Retinal pigment epithelial cell (primary cell): ENCODE measurements at places on chromosomes 16 and 17.

GRCh38 chr17:36609498-36609862 lies 8.1 kb downstream of the MRM1 start:
- DNase-seq = no peak

DNA sequence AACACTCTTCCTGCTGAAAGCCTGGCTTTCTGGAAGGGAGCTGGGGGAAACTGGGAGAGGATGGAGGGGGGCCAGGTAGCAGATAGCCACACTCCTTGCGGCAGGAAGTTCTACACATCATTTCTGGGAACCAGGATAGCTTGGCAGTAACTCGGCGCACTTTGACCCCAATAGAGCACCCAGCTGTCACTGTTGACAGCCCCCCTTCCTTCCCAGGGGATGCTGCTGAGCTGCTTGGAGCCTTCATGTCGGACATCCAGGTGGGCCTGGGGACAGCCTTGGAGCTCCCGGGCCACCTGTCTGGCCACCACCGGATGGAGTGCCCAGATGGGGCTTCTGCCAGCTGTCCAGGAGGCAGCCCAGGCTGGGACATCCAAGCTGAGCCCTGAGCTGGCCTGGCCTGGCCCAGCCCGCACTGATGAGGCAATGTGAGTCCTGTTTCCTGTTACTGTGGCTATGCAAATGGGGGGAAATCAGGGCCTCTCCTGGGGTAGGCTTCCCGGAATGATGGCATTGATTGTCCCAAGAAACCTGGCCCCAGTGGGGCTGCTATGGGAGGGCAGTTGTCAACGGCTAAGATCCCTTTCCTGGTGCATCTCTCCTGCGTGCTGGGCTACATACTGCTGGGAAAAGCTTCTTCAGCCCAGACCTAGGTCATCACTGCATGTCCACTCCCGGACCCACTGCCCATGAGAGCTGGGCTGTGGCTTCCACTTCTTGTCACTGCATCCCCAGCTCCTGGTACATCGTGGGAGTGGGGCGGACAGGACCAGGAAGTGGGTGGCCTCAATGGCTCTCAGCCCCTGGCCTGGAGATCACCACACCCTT lies 50.0 kb downstream of the SOCS1 start:
- no peak for DNase-seq

DNA sequence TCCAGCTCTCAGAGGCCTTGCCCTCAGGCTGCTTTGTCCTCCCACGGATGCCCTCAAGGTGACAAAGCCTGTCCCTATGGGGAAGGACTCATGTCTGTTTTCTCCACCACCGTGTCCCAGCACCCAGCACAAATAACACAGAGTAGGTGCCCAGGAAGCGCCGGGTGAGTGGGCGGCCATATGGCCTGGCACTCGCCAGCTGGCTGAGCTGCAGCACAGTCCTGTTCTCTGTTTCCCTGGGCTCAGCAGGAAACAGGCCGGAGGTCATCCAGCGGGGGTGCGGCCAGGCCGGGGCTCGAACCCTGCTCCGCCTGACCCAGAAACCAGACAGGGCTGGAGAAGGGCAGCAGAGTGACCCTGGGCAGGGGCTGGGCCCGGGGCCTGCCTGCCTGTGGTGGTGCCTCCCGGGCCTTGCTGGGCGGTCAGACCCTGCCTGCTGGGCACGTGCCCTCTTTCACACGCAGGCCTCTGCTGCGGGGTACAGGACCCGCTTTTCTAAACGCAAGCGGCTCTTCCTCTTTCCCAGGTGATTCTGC lies 139.0 kb upstream of the CIBAR2 start:
- DNase-seq = no peak

- DNase-seq = no peak
These were observed 43.9 kb downstream of the TMEM186 start for GRCh38 chr16:8753416-8754054.

DNA sequence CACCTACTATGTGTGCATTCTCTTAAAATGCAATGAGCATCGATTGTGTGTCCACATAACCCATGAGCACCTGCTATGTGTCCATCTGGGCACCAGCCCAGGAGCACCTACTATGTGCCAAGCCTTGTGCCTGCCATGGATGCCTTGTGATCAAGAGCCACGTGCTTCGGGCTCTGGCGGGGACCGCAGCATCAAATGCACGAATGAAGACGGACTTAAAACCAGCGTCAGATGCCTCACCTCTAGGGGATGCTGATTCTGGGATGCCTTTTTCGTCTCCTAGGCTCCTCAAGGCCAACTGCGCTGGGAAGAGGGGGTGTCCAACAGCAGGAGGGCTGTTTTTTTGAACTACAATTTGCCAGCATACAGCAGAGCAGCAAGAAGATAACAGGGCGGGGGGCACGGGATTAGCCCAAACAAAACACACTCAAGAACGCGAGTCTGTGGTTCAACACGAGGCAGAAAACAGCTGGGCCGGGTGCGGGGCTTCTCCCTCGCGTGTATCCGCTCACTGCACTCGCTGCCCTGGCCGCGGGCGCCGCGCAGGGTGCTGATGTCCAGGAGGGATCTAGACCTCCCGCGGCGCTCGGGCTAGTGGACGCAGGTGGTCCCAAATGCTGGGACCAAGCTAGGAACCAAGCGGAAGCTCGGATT lies 1.2 kb upstream of the GLIS2 start:
- no peak for DNase-seq

GRCh38 chr16:49838441-49839016 lies 17.4 kb downstream of the ZNF423 start:
- DNase-seq = no peak

- no peak for DNase-seq
These were observed 39.1 kb downstream of the CPNE2 start for GRCh38 chr16:57131351-57131970.

- no peak for DNase-seq
These were observed 24.7 kb downstream of the ZZEF1 start for GRCh38 chr17:4118015-4118743.

DNA sequence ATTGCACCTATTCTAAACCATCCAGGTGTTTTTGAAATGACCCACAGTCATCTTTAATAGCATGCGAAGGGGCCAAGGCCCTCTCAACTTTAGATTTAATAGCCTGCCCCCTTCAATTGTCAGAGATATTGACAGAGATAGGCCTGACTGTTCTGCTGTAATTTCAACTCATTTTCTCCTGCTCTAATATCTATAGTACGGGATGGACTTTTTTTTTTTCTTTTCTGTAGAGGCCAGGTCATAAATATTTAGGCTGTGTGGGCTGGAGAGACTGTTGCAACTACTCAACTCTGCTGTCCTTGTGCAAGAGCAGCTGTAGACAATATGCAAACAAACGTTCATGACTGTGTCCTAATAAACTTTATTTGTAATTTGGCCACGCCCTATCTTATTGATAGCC lies 24.7 kb upstream of the KRT20 start:
- no peak for DNase-seq

- DNase-seq = no peak
These were observed 52.7 kb upstream of the ZNF469 start for GRCh38 chr16:88329726-88330700.

- DNase-seq = peak; percentile 40
These were observed 51.3 kb downstream of the FTO start for GRCh38 chr16:53755026-53755910.

DNA sequence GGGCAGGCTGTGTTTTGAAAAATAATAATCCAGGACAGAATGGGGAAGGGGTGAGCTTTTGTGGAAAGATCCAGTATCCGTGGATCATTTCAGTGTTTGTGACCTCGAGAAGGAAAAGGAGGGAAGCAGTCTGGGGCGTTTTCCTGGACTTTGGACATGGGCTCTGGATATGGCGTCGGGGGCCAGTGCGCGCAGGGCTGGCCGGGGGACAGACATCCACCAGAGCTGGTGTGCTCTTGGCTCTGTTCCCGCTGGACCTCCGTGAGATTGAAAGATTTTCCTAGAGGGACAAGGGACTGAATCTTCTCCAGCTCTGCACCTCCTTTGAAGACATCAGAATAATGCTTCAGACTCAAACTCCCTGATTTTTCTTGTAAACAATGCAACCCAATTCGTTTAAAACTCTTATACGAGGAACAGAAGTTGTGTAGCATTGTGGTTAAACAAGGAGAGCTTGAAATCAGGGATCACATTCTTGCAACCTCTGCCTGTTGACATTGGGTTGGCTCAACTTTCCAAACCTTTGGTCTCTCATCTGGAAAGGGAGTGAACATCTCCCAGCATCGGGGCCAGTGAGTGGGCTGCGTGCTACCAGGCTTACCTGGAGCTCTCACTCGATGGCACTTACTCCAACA lies 75.9 kb downstream of the C16orf95 start:
- no peak for DNase-seq

DNA sequence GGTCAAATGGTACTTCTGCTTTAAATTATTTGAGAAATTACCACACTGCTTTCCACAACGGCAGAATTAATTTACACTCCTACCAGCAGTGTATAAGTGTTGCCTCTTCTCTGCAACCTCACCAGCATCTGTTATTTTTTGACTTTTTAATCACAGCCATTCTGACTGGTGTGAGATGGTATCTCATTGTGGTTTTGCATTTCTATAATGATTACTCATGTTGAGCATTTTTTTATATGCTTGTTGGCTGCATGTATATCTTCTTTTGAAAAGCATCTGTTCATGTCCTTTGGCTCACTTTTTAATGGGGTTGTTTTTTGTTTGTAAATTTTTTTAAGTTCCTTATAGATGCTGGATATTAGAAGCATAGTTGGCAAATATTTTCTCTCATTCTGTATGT lies 446.7 kb downstream of the PMP22 start:
- no peak for DNase-seq

DNA sequence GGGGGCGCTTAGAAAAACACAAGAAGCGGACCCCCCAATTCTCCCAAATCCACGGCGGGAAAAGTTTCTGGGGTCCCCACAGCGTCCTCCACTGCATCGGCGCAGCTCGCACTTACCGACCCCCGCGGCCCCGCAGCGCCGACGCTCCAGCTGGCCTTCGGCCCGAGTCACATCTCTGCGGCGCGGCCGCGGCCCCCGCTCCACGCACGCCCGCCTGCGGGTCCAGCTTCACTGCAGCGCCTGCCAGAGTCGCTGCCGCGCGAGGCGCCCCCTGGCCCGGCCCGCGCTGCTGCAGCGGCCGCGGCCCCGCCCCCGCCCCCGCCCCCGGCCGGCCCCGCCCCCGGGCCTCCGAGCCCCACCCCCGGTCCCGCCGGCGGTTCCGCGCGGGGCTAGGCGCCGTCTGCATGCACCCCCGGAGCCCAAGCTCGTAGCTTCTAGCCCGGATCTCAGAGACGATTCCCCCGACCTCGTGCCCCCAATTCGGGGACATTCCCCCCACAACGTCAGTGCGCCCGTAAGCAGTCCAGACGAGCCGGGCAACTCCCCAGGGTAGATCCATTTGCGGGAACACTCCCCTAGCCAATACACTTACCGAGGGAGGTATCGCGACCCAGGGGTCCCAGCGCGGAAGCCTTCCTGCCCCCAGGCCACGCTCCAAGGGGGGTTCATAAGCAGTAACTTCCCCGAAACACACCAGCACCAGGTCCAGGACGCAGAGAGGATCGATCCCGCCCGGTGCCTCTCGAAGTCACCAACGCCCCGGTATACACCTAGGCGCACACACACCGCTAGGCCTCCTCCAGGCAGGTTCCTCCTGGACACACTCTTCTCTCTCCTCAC lies at the start of gene GPRC5B:
TSS of gene GPRC5B (minus strand) at position 238 of the 840 bp plus-strand sequence. CDS start 12,003 bp downstream, outside the sequence.
- no peak for DNase-seq

- DNase-seq = no peak
These were observed 16.0 kb downstream of the CAPN15 start for GRCh38 chr16:543301-544164.

GRCh38 chr17:49201481-49201927 lies 8.9 kb downstream of the GNGT2 start:
- no peak for DNase-seq

GRCh38 chr16:24035127-24035842 lies 199.5 kb downstream of the PRKCB start:
- DNase-seq = no peak

DNA sequence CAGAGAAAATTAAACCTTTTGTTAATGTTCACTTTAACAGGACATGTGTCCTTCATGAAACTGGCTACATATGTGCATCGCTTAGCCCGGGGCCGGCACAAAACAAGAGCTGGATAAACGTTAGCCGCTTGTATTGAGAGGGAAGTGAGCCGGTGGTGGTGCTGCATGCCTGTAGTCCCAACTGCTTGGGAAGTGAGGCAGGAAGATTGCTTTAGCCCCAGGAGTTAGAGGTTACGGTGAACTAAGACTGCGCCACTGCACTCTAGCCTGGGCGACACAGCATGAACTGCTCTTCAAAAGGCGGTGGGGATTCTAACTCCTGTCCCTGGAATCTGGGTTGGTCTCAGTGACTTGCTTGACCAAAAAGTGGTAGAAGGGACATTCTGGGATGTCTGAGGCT lies 15.0 kb upstream of the SPHK1 start:
- DNase-seq = no peak

DNA sequence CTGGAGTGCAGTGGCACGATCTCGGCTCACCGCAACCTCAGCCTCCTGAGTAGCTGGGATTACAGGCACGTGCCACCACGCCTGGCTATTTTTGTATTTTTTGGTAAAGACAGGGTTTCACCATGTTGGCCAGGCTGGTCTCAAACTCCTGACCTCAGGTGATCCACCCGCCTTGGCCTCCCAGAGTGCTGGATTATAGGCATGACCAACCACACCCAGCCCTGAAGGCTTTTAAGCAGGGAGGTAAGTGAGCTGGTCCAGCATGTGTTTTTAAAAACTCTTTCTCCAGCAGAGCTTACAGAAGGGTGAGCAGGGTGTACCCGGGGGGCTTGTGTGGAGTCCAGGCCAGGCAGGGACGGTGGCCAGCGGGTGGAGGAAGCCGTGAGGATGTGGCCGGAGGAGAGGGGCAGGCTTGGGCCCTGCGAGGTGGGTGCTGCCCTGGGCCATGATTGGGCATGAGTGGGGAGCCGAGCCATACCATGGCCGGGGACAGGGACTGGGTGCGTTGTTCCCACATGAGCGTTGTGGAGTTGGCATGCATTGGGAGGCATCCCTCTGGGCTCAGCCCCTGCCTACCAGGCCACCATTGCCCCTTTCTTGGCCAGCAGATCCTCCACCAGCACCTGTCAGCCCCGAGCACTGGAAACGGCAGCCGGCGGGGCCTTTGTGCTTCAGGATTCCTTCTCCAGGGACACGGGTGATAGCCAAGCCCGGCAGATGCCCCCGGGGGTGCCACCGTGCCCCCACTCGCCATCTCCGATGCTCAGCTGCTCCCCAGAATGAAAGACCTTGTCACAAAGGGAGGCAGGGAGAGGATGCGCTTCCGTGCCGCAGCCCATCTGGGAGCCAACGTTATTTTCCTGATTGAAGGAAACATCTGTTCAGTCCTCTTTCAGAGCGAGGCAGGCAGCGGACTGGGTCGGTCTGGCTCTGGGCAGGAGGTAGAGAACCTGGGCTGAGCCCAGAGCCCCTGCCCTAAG lies 64.5 kb downstream of the RAI1 start:
- no peak for DNase-seq
